ENCODE measurements at places on chromosomes 12 and 14. TPM values are rescaled to one million over a fixed set of nuclear protein-coding genes. Genes with fewer than 3 reads are reported as not detected.

TMEM132D gene
- total RNA-seq: not detected

EFCAB11 gene
- 21.0 TPM for total RNA-seq

ERBB3 gene
- 3.8 TPM for total RNA-seq

ZNF268 gene
- total RNA-seq: 2.1 TPM

DNA sequence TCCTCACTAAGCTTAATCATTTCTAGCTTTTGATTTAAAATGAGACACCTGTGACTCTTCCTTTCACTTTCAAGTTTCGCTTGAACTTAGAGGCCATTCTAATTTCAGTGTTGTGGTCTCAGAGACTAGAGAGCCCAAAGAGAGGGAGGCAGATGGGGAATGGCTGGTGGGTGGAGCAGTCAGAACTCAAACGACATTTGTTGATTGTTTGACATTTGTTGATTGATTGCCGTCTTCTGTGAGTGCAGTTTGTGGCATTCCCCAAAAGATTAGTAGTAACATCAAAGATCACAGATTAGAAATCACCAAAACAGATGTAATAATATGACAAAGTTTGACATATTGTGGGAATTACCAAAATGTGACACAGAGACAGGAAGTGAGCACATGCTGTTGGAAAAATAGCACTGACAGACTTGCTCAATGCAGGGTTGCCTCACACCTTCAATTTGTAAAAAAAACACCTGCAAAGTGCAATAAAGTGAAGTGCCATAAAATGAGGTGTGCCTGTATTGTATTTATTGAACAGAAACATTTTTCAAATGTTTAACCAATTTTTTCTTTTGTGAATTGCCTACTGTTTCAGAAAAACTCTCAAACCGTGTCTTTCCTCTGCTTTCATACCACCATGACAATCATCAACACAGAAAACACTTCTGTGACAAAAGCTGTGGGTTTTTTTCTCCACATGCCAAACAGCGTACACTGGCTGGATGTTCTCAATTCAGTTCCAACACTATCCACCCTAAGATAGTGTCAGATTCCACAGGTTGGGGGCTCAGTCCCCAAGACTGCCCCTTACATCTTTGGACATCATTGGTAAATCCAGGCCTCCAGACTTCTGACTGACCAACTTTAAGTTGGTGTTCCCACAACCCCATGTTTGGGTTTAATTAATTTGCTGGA, 376.3 kb upstream of the RGS6 start:
- no peak for DNase-seq

EFS gene
- 13.2 TPM for total RNA-seq

DNA sequence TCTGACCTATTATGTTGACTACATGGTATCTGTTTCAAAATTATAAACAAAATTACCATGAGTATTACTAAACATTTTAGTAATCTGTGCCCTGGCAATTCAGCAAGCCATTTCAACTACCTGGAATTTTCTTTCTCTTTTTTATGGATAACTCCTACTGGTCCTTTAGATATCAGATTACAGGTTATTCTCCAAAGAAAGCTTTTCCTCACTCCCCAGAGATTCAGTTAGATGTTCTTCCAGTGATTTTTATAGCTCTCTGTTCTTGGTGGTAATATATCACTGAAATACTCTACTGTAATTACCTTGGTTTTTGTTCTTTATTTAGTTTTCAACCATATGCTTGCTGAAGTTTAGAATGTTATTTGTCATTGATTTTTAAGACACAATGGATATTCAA, 930.2 kb upstream of the FOXG1 start:
- DNase-seq: no peak
